Activated naive CD8-positive, alpha-beta T cell treated with anti-CD3 and anti-CD28 coated beads for 36 hours (primary cell): ENCODE measurements at places on chromosomes 7 and 10.

- no peak for DNase-seq
These were observed 120.4 kb downstream of the ZMIZ1 start for GRCh38 chr10:79189181-79189580.

- DNase-seq = no peak
These were observed 16.7 kb upstream of the NPFFR1 start for GRCh38 chr10:70300461-70300860.

- no peak for DNase-seq
These were observed 240.8 kb upstream of the KLF14 start for GRCh38 chr7:130974794-130975193.

GRCh38 chr10:76133597-76134255 lies 702.3 kb downstream of the LRMDA start:
- no peak for DNase-seq

GRCh38 chr7:138243430-138243829 lies 167.2 kb downstream of the AKR1D1 start:
- DNase-seq = no peak

- DNase-seq = no peak
These were observed 52.7 kb upstream of the SLC29A3 start for GRCh38 chr10:71266147-71266917.

GRCh38 chr7:79684384-79684783 lies 230.9 kb upstream of the MAGI2 start:
- DNase-seq = no peak

- DNase-seq = no peak
These were observed 20.3 kb downstream of the AASS start for GRCh38 chr7:122123746-122124145.

- DNase-seq = no peak
These were observed 3.7 kb upstream of the STK32C start for GRCh38 chr10:132311338-132311939.

DNA sequence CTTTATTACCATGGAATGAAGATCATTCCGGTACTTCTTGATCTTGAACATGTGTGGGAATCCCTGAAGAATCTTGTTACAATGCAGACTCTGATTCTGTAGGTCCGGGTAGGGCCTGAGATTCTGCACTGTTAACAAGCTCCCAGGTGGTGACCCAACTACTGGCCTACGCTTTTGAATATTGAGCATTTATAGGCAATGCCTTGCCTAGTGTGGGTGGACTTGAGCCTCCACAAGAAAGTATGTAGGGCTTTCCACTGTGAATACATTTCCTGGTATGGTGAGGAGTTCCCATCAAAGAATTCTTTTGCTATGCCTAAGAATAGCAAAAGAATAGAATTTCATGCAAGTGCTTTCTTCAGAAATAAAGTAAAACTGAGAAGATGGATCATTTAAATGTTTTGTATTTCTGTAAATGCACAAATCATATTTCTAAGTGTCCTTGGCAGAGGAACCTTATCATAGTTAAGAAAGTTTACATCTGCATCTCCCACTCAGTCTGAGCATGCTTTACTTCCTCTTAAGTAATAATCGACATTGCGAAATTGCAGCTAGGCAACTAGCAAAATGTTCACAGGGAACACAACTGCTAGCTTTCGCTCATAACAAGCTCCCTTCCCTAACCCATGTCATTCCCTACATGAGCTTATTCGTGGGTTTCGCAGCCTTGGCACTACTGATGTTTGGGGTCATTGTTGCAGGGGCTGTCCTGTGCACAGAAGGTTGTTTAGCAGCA lies 71.4 kb downstream of the AHR start:
- DNase-seq = no peak

- no peak for DNase-seq
These were observed 748 bp upstream of the SH3PXD2A start for GRCh38 chr10:103855852-103856796.

- DNase-seq = no peak
These were observed 121.8 kb downstream of the WDR37 start for GRCh38 chr10:1177936-1178335.

DNA sequence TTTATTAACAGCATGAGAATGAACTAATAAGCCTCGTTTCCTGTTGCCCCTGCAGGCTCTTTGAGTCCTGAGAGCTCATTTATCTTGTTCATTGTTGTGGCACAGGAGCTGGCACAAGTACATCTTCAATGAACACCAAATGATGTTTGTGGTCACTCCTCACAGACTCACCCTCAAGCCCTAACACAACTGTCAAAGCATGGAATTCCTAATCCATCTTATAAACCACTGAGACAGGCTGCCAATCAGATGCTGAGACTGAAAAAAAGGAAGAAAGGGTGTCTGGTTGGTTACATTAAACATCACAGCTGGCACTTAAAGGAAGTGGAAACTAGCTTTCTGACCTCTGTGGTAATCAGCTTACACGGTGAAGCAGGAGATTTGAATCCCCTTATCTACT lies 7.7 kb upstream of the CCDC172 start:
- no peak for DNase-seq

DNA sequence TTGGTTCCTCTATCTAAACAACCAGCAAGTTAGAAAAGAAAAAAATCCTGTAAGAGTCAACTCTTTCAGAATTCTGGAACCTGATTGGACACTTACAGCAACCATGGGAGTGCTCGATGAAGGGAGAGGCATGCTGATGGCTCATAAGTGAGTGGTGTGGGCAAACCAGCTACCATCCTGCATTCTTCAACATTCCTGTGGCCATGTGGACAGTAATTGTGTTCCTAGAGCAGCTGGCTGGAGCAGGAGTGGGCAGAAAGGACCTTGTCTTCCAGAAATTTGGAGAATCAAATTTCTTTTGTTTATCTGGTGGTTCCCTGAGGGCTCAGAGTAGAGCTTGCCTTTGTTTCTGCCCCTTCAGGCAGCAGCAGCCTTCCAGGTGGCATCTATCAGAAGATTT lies 22.5 kb upstream of the MYL7 start:
- no peak for DNase-seq

GRCh38 chr10:97939446-97939990 lies 89.9 kb downstream of the GOLGA7B start:
- DNase-seq = no peak

GRCh38 chr7:6430271-6430940 lies 17.3 kb downstream of the DAGLB start:
- no peak for DNase-seq

- no peak for DNase-seq
These were observed 18.6 kb upstream of the RAPGEF5 start for GRCh38 chr7:22375359-22376048.

- no peak for DNase-seq
These were observed 375 bp downstream of the HKDC1 start for GRCh38 chr10:69220507-69220906.

- peak; percentile 15 for DNase-seq
These were observed 757 bp downstream of the ANKIB1 start for GRCh38 chr7:92246360-92247101.

DNA sequence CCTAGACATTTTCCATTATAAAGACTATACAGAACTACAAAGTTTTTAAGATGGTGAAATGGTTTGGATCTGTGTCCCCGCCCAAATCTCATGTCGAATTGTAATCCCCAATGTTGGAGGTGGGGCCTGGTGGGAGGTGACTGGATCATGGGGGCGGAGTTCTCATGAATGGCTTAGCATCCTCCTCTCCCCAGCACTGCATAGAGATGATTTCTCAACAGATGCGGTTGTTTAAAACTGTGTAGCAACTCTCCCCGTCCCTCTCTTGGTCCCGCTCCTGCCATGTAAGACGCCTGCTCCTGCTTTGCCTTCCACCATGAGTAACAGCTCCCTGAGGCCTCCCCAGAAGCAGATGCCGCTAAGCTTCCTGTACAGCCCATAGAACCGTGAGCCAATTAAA lies 1.6 kb downstream of the FAM133B start:
- DNase-seq = no peak

GRCh38 chr10:4382811-4383210 lies 443.2 kb upstream of the AKR1E2 start:
- DNase-seq = no peak
